Peyer's patch (tissue), 4 donors: ENCODE measurements at places on chromosomes 1 and 21. TPM values are rescaled to one million over a fixed set of nuclear protein-coding genes. Genes with fewer than 3 reads are reported as not detected.
A peak's percentile ranks its signal among the peaks of the same experiment; 100 is the strongest.

DNA sequence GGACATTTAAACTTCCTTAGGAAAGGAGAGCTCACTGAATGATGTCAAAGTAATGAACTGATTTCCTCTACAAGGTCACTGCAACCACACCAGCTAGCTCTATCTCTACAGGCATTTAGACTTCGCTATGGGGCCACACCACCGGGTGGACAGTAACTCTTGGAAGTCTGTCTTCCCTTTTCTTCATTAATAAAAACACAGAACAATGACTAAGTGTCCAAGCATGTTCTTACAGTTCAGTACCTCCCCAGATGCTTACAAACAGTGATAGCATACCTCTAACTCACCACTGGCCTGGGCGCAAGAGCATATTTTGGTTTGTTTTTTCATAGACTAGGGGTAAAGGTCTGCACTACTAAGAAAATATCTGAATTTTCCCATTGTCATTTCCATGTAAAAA lies 54.6 kb downstream of the SIM2 start:
- H3K27ac ChIP-seq = no peak overlapping the region
- H3K4me1 ChIP-seq = no peaks in the 10 kb centered on the region
- no peak for DNase-seq
- H3K4me3 ChIP-seq = no peak overlapping the region
- no peaks in the 10 kb centered on the region for H3K27me3 ChIP-seq
- no peaks in the 10 kb centered on the region for H3K36me3 ChIP-seq

Gene RAB42
- 3.6 TPM for total RNA-seq

DNA sequence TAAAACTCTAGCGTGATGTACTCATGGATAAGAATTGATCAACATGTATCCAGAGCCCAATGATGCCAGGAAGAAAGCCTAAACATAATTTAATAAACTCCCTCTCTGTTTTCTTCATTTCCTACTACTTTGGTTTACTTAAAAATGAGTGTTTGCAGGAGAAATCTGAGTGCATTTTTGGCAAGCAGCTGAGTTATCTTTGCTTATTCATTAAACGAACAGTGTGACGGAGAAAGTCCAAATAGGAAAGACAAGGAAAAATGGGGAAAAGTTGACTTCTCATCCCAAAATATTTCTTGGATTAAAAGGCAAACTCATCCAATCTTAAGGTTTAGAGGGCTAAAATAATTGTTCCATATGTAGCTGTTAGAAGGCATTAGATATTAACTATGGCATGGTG lies 496.7 kb downstream of the SMYD3 start:
- no peak for DNase-seq
- H3K27ac ChIP-seq = no peak overlapping the region
- H3K4me1 ChIP-seq = no peaks in the 10 kb centered on the region
- no peaks in the 10 kb centered on the region for H3K36me3 ChIP-seq
- no peak overlapping the region for H3K4me3 ChIP-seq

- no peak for DNase-seq
- no peaks in the 10 kb centered on the region for H3K27me3 ChIP-seq
- no peaks in the 10 kb centered on the region for H3K36me3 ChIP-seq
- peaks cover 18% of the 10 kb centered on the region for H3K4me1 ChIP-seq
- no peak overlapping the region for H3K4me3 ChIP-seq
Observed at GRCh38 chr1:185568155-185569123, 165.8 kb upstream of the HMCN1 start.

Gene TOE1
- 9.1 TPM for total RNA-seq

Gene CLCA4
- 10.3 TPM for total RNA-seq

Gene CA6
- not detected for total RNA-seq

Gene KRTAP19-1
- not detected for total RNA-seq

- H3K27me3 ChIP-seq = no peaks in the 10 kb centered on the region
- DNase-seq = no peak
- H3K4me3 ChIP-seq = no peak overlapping the region
- H3K4me1 ChIP-seq = no peaks in the 10 kb centered on the region
- H3K27ac ChIP-seq = no peak overlapping the region
Observed at GRCh38 chr1:102861247-102861646, 247.1 kb downstream of the COL11A1 start.

- no peaks in the 10 kb centered on the region for H3K27me3 ChIP-seq
- no peaks in the 10 kb centered on the region for H3K36me3 ChIP-seq
- H3K4me1 ChIP-seq = no peaks in the 10 kb centered on the region
- H3K4me3 ChIP-seq = no peak overlapping the region
Observed at GRCh38 chr21:44742418-44743153, 31.2 kb upstream of the TSPEAR start.

Gene PDZK1IP1
- total RNA-seq = 153 TPM

GRCh38 chr1:57741521-57741920 lies 317.7 kb upstream of the DAB1 start:
- H3K4me1 ChIP-seq = no peaks in the 10 kb centered on the region
- no peaks in the 10 kb centered on the region for H3K27me3 ChIP-seq
- no peaks in the 10 kb centered on the region for H3K36me3 ChIP-seq
- H3K4me3 ChIP-seq = no peak overlapping the region
- DNase-seq = no peak

GRCh38 chr1:9914610-9914937 lies 4.5 kb upstream of the CTNNBIP1 start:
- no peaks in the 10 kb centered on the region for H3K36me3 ChIP-seq
- H3K4me1 ChIP-seq = no peaks in the 10 kb centered on the region
- no peak overlapping the region for H3K27ac ChIP-seq
- no peaks in the 10 kb centered on the region for H3K27me3 ChIP-seq

DNA sequence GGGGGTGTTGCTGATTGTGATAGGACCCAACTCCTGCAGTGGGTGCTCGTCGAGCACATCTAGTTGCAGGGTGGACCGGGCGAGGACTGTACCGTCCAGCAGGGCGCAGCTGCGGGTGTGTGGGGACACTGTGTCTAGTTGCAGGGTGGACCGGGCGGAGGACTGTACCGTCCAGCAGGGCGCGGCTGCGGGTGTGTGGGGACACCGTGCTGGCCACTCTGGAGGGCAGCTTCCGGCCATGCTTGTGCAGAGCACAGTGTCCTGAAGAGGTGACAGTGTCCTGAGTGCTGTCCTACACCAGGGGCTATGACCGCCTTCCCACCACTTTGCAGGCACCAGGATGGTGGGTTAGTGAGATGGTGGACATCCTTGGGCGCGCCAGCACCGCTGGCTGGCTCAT lies 4.6 kb upstream of the TRPM2 start:
- H3K4me3 ChIP-seq = no peak overlapping the region
- H3K27me3 ChIP-seq = peaks cover 16% of the 10 kb centered on the region
- H3K27ac ChIP-seq = no peak overlapping the region
- DNase-seq = no peak

Gene RAP1GAP
- total RNA-seq = 61.8 TPM

DNA sequence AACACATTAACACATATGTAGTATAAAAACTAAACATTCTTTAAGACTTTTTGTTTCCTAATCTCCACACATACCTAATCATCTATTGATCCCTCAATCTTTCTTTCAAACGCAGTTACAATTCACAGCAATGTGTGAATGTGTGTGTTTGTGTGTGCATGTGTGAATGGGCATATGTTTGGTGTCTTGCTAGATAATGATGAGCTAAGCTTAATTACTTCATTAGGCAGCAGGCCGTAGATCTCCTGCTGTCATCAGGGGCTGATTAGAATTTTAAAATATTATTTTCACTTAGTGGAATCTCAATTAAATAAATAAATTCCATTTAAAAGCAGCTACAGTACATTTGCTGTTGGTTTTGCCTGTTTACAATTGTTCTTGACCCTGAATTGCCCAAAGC lies 187.8 kb upstream of the LHX8 start:
- no peaks in the 10 kb centered on the region for H3K27me3 ChIP-seq
- no peak for DNase-seq
- H3K36me3 ChIP-seq = no peaks in the 10 kb centered on the region
- no peak overlapping the region for H3K27ac ChIP-seq
- H3K4me1 ChIP-seq = no peaks in the 10 kb centered on the region

GRCh38 chr1:233079574-233079973 lies 129.2 kb downstream of the NTPCR start:
- no peaks in the 10 kb centered on the region for H3K36me3 ChIP-seq
- DNase-seq = no peak
- H3K4me1 ChIP-seq = no peaks in the 10 kb centered on the region
- H3K4me3 ChIP-seq = no peak overlapping the region
- no peak overlapping the region for H3K27ac ChIP-seq
- H3K27me3 ChIP-seq = no peaks in the 10 kb centered on the region

Gene RUNX3
- total RNA-seq = 5.8 TPM

GRCh38 chr1:223087291-223088255 lies 55.5 kb downstream of the TLR5 start:
- H3K36me3 ChIP-seq = no peaks in the 10 kb centered on the region
- H3K4me3 ChIP-seq = no peak overlapping the region
- no peak for DNase-seq

Gene KIF14
- 2.5 TPM for total RNA-seq

- no peak overlapping the region for H3K4me3 ChIP-seq
- no peaks in the 10 kb centered on the region for H3K36me3 ChIP-seq
- H3K27ac ChIP-seq = no peak overlapping the region
- H3K27me3 ChIP-seq = no peaks in the 10 kb centered on the region
- no peaks in the 10 kb centered on the region for H3K4me1 ChIP-seq
Observed at GRCh38 chr21:33961061-33961460, 45.5 kb upstream of the ATP5PO start.

DNA sequence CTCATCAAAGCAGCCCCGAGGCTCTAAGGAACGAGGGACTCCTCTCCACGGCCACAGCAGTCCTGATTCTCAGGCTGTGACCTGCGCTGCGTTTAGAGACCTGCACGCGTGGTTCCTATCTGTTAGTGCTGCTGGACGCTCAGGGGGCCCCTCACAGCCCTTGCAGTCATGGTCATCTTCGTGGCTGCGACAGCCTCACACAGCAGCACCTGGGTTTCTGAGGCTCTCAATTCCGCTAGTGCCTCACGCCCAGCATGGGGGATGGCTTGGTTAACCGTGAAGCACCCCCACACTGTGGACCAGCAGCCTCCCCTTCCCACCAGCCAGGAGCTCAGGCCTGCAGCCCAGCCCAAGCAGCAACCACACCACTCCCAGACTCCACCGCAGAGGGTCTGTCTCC lies 7.8 kb downstream of the MORN1 start:
- no peak overlapping the region for H3K27ac ChIP-seq
- H3K4me3 ChIP-seq = no peak overlapping the region
- no peaks in the 10 kb centered on the region for H3K27me3 ChIP-seq
- no peak for DNase-seq
- no peaks in the 10 kb centered on the region for H3K4me1 ChIP-seq

Gene LCE2C
- total RNA-seq = not detected

Gene CYP4A11
- not detected for total RNA-seq

Gene RAD54L
- 5.4 TPM for total RNA-seq

DNA sequence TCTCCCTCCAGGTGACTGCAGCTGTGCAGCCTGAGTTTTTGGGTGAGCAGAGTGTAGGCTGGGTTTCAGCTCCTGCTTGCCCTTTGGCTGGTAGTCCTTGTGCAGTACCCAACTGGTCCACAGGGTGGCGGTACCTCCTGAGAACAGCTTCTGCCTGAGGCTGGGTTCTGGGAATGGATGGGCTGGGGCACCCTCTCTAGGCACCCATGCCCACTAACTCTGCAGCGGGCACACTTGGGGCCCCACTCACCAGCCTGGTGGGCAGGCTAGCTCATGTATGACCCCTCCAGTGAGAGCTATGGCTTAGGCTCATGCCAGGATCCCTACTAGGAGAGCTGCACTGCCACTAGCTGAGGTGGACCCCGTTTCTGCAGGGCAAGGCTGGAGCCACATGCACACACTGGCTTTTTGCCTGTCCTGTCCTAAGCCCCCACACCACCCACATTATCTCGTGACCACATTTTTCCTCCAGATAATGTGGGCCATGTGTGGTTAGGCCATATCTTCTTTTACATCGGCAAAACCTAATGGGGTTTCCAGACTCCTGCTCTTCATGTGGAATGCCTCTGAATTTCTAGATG lies 15.5 kb upstream of the GSTM4 start:
- H3K27me3 ChIP-seq = no peaks in the 10 kb centered on the region
- DNase-seq = peak; percentile 91
- H3K36me3 ChIP-seq = no peaks in the 10 kb centered on the region
- H3K4me3 ChIP-seq = no peak overlapping the region
- H3K27ac ChIP-seq = no peak overlapping the region

Gene SLFNL1
- 0.88 TPM for total RNA-seq

DNA sequence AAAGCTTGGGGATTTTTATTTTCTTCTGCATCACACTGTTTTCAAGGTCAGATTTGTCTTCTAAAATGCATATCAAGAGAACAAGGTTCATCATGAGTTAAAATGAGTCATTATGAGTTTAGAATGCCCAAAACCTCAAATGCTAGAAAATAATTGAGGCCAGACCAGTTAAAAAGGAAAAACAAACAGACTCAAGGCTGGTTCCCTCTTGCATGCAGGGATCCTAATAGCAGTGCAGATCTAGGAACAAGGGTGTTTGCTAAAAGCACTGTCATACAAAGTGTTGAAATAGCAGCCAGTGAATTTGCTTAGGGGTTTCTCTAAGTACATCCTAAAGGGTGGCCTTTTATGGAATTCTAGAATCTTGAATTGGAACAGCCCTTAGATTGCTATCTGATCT lies 15.3 kb downstream of the BEND5 start:
- H3K36me3 ChIP-seq = no peaks in the 10 kb centered on the region
- H3K4me1 ChIP-seq = no peaks in the 10 kb centered on the region
- no peaks in the 10 kb centered on the region for H3K27me3 ChIP-seq
- no peak for DNase-seq

DNA sequence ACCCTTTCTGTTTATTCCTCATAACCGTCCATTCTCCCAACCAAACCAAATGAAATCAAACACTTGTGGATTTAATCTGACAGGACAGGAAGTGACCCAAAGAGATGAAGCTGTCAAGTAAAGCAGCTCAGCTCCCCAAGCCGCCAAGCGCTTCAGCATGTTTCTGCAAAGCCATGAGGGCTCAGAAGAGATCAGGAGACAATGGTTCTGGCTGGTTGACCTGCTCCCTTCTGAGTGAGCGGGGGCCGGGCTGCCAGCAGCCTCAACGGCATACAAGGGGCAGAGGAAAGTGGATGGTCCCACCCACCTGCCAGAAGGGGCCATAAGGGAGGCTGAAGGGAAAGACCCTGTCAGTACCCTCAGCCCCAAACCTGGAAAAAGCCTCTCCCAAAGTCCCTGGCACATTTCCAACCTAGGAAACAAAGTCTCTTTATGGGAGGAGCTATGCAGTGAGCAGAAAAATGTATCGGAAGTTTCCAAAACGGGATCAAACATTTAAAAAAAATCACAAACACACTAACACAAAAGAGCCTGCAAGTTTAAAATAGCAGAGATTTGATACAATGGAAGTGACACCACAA lies 45.4 kb downstream of the SLC45A1 start:
- H3K4me1 ChIP-seq = peaks cover 37% of the 10 kb centered on the region
- no peak overlapping the region for H3K4me3 ChIP-seq
- H3K27ac ChIP-seq = peak overlapping the region; percentile 54
- no peaks in the 10 kb centered on the region for H3K27me3 ChIP-seq
- H3K36me3 ChIP-seq = no peaks in the 10 kb centered on the region

GRCh38 chr1:229582011-229582694 lies 23.6 kb upstream of the ABCB10 start:
- no peak overlapping the region for H3K27ac ChIP-seq
- no peaks in the 10 kb centered on the region for H3K36me3 ChIP-seq
- H3K4me3 ChIP-seq = no peak overlapping the region
- no peaks in the 10 kb centered on the region for H3K27me3 ChIP-seq
- peaks cover 4% of the 10 kb centered on the region for H3K4me1 ChIP-seq

- H3K4me3 ChIP-seq = no peak overlapping the region
- H3K27ac ChIP-seq = no peak overlapping the region
- H3K36me3 ChIP-seq = no peaks in the 10 kb centered on the region
- H3K27me3 ChIP-seq = no peaks in the 10 kb centered on the region
- no peak for DNase-seq
Observed at GRCh38 chr1:245298781-245299180, 144.0 kb downstream of the KIF26B start.
